ENCODE measurements at places on chromosomes 4 and X. TPM values are rescaled to one million over a fixed set of nuclear protein-coding genes. Genes with fewer than 3 reads are reported as not detected.

Gene ADGRL3
- 1.3 TPM for total RNA-seq

Gene KCND1
- total RNA-seq = 2.6 TPM

Gene LONRF3
- 0.43 TPM for total RNA-seq

Gene ARHGAP36
- total RNA-seq = not detected

Gene TMEM150C
- 0.43 TPM for total RNA-seq

Gene TRIM60
- 0.32 TPM for total RNA-seq

Gene GUCY1B1
- total RNA-seq = 1.9 TPM

Gene UGT2B17
- not detected for total RNA-seq

Gene DSPP
- not detected for total RNA-seq

Gene WWC2
- 42.2 TPM for total RNA-seq

Gene C1QTNF7
- 1.7 TPM for total RNA-seq

Gene UGT2B11
- not detected for total RNA-seq

GRCh38 chr4:45692131-45692735, 431.6 kb downstream of the GABRG1 start:
- no peak for DNase-seq

DNA sequence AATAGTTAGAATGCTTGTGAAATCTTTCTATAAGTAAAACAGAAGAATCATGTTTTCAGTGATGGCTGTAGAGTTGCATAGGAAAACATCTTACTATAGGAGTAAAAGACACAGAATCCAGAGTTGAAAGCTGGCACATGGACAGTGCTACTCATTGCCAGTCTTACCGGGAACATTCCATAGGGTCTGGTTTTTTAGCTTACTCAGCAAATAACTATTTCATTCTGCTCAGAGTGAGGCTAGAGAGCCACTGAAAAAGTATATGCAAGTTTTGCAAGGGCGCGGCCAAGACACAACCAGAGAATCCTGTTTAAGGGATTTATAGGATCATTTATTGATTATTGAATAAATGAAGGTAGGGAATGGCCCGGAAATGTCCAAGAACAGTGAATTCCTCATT, 60.3 kb downstream of the MTHFD2L start:
- no peak for DNase-seq

- DNase-seq = no peak
These were observed 19.3 kb downstream of the SEL1L3 start for GRCh38 chr4:25843340-25844097.

- no peak for DNase-seq
These were observed 27.8 kb upstream of the CD99L2 start for GRCh38 chrX:150926304-150926703.

- DNase-seq = no peak
These were observed 1512.0 kb downstream of the ARAP2 start for GRCh38 chr4:34732176-34732950.

- DNase-seq = no peak
These were observed 39.0 kb downstream of the TBC1D19 start for GRCh38 chr4:26622913-26623312.

GRCh38 chr4:164866817-164867490, 10.0 kb upstream of the APELA start:
- DNase-seq = no peak

DNA sequence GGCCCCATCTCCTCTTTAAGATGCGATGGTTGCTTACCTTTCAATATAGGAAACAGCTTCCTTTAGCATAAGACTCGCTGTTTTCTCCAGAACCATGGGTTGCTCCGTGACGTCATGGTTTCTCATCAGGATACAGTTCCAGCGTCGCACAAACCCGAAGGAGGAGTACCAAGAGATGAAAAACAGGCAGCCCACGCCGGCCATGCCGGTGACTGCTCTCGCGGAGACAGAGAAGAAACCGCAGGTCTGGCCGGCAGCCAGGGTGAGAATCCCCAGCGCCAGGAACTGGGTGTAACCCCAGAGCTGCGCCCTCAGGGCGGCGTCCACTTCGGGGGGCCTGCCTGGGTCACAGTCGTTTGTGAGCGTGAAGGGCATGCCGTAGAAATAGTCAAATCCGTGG, 11.4 kb downstream of the ARSD start:
- DNase-seq = no peak

- DNase-seq = peak; percentile 8
These were observed 25.8 kb upstream of the PSAPL1 start for GRCh38 chr4:7460566-7460965.

DNA sequence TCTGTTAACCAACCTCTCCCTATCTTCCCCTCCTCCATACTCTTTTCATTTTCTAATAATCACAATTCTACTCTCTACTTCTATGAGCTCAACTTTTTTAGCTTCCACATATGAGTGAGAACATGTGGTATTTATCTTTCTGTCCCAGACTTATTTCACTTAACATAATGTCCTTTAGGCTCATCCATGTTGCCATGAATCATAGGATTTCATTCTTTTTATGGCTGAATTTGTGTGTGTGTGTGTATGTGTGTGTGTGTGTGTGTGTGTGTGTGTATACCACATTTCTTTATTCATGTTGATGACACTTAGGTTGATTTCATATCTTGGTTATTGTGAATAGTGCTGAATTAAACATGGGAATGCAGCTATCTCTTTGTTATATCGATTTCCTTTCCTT, 37.4 kb downstream of the RUFY3 start:
- DNase-seq = peak; percentile 11

DNA sequence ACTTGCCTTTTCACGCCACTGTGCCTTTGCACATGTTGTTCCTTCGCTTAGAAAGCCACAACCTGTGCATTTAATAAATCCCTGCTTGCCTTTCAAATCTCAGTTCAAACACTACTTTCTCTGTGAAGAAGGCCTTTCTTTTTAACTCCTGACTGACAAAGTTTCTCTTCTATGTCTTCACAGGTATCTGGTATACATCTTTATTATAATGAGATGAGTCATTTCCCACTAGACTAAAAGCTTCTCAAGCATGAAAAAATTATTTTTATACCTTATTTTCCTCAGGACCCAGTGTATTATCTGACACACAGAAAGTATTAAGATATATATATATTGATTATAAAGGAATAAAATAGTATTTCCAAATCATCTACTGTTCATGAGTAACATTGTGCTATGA, 189.9 kb downstream of the TBCK start:
- DNase-seq = no peak

GRCh38 chr4:94636004-94636403, 121.8 kb upstream of the BMPR1B start:
- peak; percentile 94 for DNase-seq

GRCh38 chrX:128650326-128650725, 598.1 kb upstream of the ACTRT1 start:
- DNase-seq = no peak

DNA sequence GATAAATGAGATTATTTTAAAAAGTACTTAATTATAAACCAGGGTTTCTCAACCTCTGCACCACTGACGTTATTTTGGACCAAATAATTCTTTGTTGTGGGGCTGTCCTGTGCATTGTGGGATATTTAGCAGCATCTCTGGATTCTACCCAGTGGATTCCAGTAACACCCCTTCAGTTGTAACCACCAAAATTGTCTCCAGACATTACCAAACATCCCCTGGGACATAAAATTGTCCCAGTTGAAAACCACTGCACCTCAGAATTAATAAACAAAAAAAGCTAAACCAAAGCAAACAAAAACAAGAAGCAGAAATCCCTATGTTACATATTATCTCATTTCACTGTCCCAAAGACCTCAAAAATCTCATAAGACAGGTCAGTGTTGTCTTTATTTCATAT, 54.2 kb upstream of the GIMD1 start:
- peak; percentile 42 for DNase-seq

- no peak for DNase-seq
These were observed 38.6 kb downstream of the EVC start for GRCh38 chr4:5749568-5749967.

- DNase-seq = no peak
These were observed 51.4 kb upstream of the GUCY1A1 start for GRCh38 chr4:155615081-155615887.

DNA sequence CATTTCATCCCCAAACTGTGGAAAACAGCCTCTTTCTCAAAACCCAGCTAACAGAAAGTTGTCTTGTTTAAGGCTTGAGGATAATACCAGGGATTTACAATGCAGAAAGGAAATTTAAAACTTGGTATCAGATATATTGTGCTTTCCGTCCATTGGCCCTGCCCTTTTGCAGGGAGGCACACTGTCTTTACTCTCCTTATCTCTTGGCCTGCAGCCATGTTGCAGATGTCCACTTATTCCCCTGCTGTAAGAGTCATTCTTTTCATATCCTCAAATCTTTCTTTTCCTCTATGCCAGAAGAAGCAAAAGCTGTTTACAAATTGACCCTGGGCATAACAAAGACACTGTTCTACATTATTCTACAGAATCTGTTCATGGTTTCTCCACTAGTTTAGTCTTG, 75.6 kb upstream of the DYNLT3 start:
- peak; percentile 31 for DNase-seq

- no peak for DNase-seq
These were observed 61.3 kb downstream of the UBE2NL start for GRCh38 chrX:143945171-143945570.

DNA sequence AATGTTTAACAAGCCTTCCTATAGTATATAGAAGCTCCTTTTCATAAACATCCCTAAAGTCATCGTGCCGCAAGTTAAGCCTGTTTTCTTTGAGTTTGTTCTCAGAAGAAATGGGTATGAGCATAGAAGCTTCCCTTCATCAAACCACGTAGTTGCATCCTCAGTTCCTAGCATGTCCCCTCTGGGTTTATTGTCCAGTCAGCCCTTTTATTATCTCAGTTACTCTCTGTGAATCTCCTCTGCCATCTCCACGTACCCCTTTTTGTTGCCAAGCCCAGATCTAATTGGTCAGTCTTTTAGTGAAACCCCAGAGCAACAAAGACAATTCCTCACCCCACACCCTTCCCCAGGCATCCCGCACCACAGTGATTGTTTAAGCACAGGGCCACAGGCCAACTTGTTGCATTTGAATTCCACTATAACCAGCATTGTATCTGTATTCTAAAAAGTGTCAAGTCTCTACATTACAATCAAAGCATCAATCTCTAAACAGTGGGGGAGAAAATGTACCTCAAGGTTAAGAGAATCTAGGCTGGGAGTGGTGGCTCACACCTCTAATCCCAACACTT, 12.4 kb upstream of the TRIM2 start:
- DNase-seq = no peak

DNA sequence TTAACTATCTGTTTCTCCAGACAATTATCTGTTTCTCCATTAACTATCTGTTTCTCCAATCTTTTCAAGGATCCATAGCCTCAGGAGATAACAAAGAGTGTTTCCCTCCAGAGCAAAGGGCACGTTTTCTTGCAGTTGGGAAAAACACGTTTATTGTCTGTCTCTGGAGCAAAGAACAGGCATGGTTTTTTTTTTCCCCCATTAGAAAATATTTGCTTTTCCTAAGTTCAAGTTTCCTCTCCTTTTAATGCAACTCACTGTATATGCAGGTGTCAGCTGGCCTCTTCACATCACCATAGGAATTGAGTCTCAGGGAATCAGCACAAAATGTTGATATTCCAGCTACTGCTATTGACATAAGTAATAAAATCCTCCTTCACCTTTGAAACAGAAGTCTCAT, 984.4 kb downstream of the RAB28 start:
- DNase-seq = no peak

- peak; percentile 51 for DNase-seq
These were observed 120.7 kb upstream of the TSPAN5 start for GRCh38 chr4:98779088-98779487.

- DNase-seq = no peak
These were observed 41.9 kb upstream of the NSG1 start for GRCh38 chr4:4344915-4345527.

- DNase-seq = peak; percentile 71
These were observed 47.2 kb upstream of the TMEM33 start for GRCh38 chr4:41887821-41888686.

- peak; percentile 15 for DNase-seq
These were observed 268.1 kb downstream of the THOC2 start for GRCh38 chrX:123464709-123465108.

DNA sequence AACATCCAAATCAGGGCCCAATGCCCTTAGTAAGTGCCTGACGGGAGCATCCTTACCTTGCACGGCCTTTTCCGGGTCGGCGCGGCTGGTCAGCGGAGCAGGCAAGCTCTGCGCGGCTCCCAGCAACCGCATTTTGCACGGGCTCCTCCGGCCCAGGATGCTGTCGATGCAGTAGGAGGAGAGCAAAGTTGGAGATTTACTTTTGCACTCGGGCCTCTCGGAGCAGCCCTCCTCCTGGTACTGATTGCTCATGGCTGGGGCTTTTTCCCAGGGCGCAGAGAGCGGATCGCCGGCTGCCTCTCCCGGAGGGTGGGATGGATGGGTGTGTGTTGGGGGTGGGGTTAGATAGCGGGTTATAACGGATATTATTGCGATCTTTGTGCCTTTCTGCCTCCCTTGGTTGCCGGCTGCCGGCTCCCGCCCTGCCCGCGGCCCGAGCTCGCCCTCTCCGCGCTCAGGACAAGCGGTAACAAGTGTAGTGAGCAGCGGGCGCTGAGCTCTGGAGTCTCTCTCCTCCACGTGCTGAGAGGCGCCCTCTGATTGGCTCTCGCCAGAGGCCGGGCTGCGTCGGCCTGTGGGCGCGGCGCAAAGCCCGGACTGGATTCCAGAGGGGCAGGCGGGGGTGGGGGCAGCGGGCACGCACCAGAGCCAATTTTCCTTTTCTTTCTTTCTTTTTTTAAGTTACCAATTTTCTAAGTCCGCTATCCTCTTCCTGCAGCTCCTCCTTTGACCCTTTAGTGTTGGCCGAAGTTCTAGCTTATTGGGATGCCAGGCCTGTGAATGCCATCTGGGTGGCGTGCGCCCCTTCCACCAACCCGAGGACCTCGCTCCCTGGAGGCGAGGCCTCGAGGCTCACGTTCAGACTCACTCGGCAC, at the start of gene ARX:
ARX (minus strand) TSS at position 480 of the 875 bp plus-strand sequence; CDS start at position 252, 228 bp downstream.
- DNase-seq = peak; percentile 55

- DNase-seq = no peak
These were observed 83.1 kb upstream of the IGFBP7 start for GRCh38 chr4:57193209-57193810.

DNA sequence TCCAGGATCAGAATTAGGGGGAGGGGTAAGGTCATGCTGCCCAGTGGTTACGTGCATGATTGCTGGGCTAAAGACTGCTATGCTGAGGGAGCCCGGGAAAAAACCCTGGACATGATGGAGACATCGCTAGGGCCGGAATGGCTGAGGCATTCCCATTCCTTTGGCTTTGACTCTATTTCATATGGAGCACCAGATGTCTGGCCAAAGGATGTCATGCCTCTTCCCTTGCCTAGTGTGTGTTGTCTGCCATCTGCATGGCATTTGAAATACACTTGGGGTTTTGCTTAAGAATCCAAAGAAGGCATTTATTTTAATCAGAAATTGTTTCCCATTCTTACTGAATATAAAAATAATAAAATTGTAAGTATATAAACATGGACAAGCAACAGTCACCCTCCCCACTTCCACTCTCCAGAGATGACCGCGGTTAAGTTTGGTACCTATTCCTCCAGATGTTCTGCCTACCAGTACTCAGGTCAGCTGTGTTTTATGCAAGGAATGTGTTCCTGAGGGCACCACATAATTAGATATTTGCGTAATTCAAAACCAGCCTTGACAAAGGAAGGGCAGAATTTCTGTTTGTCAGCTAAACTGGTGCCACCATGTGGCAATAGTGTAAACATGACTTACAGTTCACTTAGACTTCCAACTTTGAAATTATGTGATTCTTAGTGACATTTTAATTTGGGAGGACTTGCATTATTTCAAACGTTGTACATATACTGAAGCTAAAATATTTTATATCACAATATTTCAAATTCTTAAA, 105.9 kb downstream of the CT47B1 start:
- peak; percentile 34 for DNase-seq

All from fibroblast of villous mesenchyme (primary cell).